ENCODE measurements at places on chromosomes 16 and 17.

GRCh38 chr17:67993998-67994361, 2.3 kb downstream of the C17orf58 start:
- DNase-seq = no peak

GRCh38 chr16:57383276-57384247, 11.3 kb downstream of the CX3CL1 start:
- DNase-seq = no peak

GRCh38 chr17:31495022-31495885, 103.8 kb downstream of the RAB11FIP4 start:
- DNase-seq = no peak

DNA sequence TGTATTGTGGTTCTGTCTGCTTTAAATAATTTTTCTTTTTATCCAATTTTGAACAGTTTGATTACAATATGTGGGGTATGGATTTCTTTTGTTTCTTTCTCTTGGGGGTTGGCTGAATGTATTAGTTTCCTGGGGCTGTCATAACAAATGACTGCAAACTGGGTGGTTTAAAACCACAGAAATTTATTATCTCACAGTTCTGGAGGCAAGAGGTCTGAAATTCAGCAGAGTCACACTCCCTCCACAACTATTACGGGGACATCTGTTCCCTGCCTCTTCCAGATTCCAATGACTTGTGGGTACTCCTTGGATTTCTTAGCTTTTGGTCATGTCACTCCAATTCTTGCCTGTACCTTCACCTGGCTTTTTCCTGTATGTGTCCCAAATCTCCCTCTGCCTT, 23.7 kb downstream of the COX11 start:
- DNase-seq = no peak

GRCh38 chr17:46922487-46922803, 515 bp upstream of the GOSR2 start:
- no peak for DNase-seq

GRCh38 chr16:56349711-56350161, 75.6 kb downstream of the AMFR start:
- DNase-seq = no peak

DNA sequence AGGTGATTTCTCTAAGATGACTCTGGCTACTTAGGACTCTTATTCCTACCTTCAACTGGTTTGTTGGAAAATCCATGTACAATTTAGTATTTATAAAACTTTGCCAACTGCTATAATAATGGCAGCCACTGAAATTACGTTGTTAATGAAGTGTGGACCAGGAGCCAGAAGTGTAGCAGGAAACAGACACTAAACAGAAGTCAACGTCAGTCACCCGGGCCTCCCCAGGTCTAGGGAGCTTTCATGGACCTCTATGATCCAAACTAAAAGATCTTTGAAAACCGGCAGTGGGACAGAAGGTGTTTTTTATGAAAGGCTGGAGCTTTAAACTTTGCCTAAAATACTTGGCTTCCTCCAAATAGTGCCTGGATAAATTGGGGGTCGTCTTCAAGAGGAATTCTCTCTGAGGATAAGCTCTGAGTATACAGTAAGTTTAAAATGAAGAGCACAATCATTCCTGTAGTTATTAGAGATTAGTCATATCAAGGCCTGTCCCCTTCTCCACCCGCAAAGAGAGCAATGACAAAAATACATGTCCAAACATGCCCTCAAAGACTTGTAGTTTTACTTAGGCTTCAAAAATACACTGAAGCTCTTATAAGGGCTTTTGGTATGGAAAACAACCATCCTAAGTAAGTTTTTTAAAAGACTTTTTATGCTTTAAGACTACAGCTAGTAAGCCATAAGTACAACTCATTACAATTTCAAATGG, 34.6 kb downstream of the DCUN1D3 start:
- DNase-seq = no peak

GRCh38 chr16:10682604-10683003, 12.1 kb downstream of the TEKT5 start:
- DNase-seq = no peak

DNA sequence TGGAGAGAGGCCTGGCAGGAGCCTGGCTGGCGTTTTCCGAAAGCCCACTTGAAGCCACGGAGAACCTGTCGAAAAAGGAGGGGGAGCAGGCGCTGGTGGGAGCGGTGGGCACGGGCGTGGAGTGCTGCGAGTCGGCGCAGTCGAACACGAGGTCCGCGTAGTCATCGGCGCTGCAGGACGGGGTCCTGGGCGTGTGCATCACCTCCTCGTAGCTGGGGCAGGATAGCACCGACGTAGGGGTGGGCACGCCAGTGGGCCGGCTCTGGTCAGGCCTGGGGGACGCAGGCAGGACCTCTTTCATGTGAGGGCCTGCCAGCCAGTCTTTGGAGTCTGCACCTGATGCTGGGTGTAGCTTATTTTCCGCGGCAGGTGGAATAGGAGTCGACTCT, 63.7 kb downstream of the ZNF778 start:
- no peak for DNase-seq

GRCh38 chr16:75083813-75084212, 32.8 kb downstream of the LDHD start:
- no peak for DNase-seq

GRCh38 chr17:67312265-67312664, 54.1 kb downstream of the PSMD12 start:
- DNase-seq = no peak

DNA sequence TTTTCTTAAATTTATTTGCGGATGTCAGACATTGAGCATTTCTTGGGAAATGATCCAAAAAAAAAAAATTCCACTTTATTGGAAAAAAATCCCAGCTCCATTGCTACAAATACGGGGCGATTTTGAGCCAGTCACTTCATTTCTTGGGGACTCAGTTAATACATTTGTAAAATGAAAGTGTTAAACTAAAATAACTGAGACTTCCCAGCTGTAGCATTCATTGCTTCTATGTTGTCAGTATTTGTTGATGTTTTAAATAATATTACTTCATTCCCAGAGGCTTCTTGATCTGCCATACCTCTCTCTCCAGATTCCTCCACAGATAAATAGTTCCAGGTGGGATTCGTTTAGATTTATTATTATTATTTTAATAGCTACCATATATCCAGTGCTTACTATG, 77.1 kb upstream of the HS3ST3A1 start:
- DNase-seq = no peak

DNA sequence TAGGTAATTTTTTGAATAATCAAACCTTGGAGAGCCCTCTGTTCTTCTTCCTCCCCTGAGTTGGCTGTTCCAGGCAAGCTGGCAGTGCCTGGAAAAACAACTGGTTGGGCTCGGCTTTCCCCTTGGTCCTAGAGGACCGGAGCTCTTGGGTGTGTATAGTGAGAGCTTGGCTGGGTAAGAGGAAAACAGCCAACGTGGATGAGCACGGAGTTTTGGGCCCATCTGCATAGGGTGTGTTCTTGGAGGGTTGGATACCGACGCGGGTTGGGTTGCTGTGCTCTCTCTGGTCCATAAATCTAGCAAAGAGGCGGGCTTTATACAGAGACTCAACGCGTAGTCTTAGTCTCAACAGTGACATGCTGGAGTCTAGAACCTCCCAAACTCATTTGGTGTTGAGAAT, 23.2 kb downstream of the ITGB3 start:
- DNase-seq = no peak

DNA sequence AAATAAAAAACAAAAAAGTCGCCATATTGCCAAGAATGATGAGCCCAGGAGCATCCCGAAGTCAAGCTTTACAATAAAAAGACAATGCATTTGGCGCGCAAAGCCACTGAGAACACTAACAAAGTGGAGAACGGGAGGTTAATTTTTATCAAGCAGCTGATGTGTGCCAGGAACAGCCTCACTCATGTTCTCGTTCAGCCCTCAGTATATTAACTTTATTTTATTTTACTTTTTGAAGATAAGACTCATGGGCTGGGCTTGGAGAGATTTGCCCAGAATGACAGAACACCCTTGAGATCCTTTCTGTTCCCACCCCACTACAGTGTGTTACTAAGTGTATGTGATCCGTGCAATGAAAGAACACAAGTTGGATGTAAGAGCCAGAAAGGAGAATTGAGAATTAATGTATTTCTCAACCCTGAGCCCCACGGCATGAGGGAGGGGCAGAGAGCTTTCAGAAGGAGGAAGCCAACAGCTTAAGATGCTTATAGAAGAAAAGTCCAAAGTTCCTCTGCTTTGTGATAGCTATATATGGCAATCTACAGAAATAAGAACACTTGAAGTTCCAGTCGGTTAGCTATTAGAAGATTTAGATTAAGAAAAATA, 48.4 kb downstream of the COTL1 start:
- DNase-seq = no peak

GRCh38 chr17:27990100-27990499, 52.4 kb upstream of the NLK start:
- DNase-seq = no peak

DNA sequence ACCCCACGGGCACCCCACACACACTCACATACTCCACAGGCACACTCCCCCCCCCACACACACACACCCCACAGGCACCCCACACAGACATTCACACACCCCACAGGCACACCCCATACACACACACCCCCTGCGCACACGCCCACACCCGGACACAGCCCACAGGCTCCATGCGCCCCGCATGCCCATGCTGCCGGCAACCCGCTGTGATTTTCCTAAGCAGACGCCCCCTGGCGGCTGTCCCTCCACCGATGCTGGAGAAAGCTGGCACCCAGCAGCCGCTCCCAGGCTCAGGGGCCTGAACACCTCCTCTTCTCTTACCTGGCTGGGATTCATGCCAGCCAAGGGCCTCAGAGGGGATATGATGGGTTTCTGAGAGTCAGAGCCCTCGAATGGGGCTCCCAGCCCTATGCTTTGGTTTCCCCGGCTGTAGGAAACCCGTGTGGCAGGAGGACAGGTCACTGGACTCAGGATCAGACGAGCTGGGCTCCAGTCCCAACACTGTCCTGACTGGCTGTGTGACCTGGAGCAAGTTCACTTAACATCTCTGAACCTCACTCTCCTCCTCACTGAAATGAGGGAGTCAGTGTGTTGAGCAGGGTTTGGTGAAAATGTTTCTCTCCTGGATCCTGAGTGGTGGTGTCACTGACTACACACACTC, 19.6 kb upstream of the TNFRSF13B start:
- no peak for DNase-seq

- no peak for DNase-seq
Observed at GRCh38 chr17:78448356-78448993, 70.0 kb downstream of the PGS1 start.

DNA sequence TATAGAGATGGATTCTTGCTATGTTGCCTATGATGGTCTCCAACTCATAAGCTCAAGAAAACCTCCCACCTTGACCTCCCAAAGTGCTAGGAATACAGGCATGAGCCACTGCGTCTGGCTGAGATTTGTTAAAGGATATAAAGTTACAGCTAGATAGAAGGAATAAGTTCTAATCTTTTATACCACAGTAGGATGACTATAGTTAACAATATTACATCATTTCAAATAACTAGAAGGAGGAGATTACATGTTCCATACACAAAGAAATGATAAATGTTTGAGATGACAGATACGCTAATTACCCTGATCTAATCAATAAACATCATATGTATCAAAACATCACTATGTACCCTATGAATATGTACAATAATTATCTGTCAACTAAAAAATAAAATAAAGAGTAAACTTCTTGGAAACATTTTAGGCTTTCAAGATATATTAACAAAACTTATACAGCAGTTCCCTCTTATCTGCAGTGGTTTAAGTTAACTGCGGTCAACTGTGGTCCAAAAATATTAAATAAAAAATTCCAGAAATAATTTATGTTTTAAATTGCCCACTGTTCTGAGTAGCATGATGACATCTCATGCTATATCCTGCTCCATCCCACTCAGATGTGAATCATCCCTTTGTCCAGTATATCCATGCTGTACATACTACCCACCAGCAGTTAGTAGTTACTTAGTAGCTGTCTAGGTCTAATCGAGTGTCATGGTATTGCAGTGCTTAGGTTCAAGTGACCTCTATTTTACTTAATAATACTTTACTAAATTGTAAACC, 129.2 kb upstream of the NACA2 start:
- DNase-seq = no peak
